ENCODE measurements at places on chromosomes 3 and 15.
A peak's percentile ranks its signal among the peaks of the same experiment; 100 is the strongest.

- peak; percentile 94 for DNase-seq
Observed at GRCh38 chr3:58332575-58333188, at the start of gene PXK. PXK (plus strand) TSS chr3:58332892; CDS start chr3:58332989, 97 bp downstream.

- DNase-seq: no peak
Observed at GRCh38 chr15:48176112-48176511, 2.0 kb downstream of the MYEF2 start.

GRCh38 chr3:50515565-50516439 lies 12.4 kb upstream of the CACNA2D2 start:
- DNase-seq: peak; percentile 48

- no peak for DNase-seq
Observed at GRCh38 chr3:365268-365667, 168.7 kb downstream of the CHL1 start.

DNA sequence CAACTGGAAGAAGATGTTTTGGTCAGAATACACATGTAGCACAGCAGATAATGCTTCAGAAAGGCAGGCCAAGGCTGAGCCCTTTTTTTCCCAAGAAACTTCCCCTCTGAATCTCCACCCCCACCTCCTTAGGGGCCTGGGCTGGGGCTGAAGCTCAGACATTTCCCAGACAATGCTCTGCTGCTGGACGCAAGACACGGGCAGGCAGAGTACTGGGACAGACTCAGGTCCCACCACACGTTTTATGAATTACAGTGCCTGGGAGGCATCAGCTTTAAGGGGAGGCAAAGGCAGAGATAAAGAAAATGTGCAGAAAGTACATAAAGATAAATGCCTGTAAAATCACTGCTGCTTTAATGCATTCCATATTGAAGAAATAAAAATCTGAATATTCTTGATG lies 479.4 kb downstream of the ERC2 start:
- DNase-seq: no peak

GRCh38 chr3:141710888-141711616 lies 27.0 kb upstream of the RNF7 start:
- peak; percentile 80 for DNase-seq

DNA sequence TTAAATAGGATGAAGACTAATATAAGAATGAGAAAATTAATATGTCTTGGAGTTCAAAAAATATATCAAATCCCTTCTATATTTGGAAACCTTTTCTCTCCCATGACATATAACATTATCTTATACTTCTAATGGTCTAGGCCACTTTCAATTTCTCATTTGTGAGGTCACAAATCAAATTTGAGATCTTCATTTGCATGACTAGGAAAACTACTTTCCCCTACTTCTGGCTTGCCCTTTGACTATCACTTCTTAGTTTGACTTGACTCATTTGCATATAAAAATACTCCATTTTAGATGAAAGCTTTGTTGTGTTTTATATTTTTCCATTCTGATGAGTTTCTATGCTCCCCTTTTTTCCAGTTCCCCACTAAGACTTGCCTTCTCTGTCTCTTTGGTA lies 598.6 kb upstream of the TBL1XR1 start:
- DNase-seq: no peak

DNA sequence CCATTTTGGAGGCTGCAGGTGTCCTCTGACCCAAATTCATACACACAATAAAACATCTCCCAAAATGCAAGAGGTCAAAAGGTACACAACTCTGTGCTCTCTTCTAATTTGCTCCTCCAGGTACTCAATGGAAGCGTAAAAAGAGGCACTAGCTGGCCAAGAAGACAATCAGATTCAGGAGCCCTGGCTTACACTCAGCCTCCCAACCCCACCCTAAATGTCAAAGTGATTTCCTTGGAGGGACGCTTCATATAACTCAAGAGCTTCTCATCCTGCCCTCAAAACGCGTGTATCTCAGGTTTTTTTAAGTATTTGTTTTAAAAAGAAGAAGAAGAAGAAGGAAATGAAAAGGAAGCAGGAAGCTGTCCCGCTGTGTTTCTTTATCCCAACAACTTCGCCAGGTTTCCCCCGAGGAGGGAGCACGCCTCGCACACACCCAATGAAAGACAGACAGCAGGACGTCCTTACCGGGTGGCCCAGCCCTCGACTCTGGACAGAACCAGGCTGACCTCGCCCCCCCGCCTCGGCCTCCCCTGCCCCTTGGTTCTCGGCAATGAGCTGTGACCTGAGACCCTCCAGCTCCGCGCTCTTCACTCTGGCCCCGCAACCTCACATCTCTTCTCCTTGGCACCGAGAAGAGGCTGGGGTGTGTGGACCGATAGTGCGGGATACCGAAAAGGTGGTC lies 620.7 kb upstream of the ZNF385D start:
- DNase-seq: peak; percentile 8

- DNase-seq: no peak
Observed at GRCh38 chr3:79488407-79488806, 279.4 kb downstream of the ROBO1 start.

GRCh38 chr3:186976837-186977750 lies 46.8 kb downstream of the ST6GAL1 start:
- DNase-seq: peak; percentile 68

GRCh38 chr3:61893840-61894566 lies 332.6 kb downstream of the PTPRG start:
- DNase-seq: no peak

DNA sequence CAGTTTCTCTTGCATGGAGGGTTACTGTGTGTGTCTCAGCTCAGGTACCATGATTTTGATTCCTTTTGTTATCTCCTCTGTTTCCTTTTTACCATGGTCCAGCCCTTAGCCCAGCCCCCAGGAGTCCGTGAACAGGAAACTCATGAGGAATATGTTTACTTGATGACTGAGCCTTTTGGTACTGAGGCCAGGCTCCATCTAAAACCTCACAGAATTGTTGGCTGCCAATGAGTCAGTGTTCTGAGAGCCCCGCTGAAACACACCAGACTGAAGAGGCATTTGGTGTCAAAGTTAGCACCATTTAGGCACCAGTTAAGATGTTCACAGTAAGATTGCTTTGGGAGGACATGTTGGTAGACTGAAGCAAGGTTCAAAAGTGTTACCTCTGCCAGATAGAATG lies 80.9 kb downstream of the DGKG start:
- DNase-seq: peak; percentile 86

- DNase-seq: no peak
Observed at GRCh38 chr3:184676927-184677326, 34.9 kb downstream of the MAGEF1 start.

GRCh38 chr15:89630974-89631901 lies 24.0 kb downstream of the KIF7 start:
- DNase-seq: no peak

DNA sequence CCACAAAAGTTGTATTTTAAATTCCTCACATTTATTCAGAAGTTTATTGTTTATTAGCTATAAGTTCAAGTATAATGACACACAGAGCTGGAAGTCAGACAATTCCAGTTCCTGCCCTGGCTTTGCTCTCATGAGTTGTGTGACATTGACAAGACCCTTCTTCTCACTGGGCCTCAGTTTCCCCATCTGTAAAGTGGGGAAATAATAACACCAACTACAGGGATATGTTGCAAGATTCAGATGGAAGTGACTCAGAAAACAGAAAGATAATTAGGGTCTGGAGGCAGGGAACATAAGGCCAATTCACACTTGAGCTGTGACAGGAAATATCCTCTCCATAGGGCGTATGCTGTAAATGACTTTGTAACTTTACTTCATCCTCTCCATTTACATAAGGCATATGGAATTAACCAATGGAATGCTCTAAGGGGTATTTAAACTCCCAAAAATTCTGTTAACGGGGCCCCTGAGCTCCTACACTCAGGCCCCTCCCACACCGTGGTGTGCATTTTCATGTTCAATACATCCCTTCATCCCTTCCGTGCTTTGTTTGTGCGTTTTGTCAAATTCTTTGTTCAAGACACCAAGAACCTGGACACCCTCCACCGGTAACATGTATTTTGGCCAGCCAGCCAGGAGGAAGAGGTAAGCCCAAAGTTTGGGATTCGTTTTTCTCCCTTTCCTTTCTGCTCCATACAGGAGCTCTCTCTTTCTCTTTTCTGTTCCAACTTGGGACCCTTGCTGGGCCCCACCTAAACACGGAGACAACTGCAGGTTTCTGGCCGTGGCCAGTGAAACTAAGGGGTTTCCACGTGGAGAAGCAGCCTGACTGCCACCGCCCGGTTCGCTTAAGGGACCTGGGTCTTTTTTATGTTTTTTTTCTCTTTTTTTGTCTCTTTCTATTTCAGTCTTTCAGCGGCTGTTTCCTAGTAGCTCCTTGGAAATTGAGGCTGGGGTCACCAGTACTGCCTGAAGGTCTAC lies 16.9 kb downstream of the CYP11A1 start:
- DNase-seq: no peak

DNA sequence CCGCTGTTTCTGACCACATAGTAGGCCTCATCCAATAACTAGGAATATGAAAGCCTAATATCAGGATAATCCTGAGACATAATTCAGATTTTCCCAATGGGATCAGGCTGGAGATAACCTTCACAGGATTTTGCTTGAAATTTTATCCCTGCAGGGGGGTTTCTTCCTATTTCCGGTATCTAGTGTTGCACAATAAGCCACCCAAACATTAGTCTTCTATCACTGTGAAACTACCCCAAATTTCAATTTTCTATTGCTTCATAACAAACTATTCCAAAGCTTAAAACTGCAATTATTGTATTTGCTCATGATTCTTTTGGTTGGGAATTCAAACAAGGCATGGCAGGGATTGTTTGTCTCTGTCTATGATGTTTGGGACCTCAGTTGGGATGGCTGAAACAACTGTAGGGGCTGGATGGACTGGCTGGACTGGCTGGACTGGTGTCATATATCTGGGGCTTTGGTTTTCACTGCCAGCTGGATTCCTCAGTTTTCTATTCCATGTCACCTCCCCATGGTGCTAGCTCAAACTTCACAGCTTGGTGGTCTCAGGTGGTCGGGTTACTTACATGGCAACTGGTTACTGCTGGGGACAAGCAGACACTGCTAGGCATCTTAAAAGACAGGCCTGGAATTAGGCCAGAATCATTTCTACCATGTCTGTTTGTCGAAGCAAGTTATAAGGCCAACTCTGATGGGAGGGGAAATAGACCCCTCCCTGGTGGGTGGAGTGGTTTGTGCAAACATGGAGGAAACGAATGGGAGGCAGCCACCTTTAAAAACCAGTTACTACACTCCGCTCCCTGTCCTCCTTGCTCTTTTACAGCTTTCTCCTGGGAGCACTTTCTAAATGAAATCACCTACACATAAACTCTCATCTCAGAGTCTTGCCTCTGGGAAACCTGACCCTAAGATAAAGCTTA lies 88.2 kb upstream of the STT3B start:
- DNase-seq: no peak

GRCh38 chr3:52237657-52238172 lies 1.2 kb downstream of the TWF2 start:
- DNase-seq: peak; percentile 95

GRCh38 chr3:155326901-155327300 lies 33.4 kb upstream of the STRIT1 start:
- DNase-seq: no peak

DNA sequence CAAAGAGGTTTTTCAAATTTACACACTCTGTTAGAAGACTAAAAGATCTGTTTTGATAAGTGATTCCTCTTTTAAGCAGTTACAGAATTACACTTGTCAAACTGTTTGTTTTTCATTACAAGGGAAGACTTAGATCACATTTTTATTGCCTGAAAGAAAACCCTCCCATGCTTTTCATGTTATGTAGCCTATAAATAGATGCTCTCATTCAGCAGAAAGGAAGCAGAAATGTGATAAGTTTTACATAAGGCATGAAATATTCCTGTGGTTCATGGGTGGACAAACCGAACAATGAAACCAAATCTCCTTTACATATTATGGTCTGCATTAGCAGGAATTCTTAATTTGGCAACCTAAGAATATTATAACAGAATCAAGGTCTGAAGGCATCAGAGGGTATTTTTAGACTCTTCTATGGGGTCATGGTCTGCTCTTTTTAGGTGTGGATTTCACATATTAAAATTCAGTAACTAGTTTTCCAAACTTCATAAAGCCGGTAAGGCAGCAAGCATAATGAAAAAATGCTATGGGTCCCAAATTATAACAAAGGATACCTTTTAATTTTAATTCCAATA lies 37.3 kb upstream of the FXR1 start:
- DNase-seq: no peak

DNA sequence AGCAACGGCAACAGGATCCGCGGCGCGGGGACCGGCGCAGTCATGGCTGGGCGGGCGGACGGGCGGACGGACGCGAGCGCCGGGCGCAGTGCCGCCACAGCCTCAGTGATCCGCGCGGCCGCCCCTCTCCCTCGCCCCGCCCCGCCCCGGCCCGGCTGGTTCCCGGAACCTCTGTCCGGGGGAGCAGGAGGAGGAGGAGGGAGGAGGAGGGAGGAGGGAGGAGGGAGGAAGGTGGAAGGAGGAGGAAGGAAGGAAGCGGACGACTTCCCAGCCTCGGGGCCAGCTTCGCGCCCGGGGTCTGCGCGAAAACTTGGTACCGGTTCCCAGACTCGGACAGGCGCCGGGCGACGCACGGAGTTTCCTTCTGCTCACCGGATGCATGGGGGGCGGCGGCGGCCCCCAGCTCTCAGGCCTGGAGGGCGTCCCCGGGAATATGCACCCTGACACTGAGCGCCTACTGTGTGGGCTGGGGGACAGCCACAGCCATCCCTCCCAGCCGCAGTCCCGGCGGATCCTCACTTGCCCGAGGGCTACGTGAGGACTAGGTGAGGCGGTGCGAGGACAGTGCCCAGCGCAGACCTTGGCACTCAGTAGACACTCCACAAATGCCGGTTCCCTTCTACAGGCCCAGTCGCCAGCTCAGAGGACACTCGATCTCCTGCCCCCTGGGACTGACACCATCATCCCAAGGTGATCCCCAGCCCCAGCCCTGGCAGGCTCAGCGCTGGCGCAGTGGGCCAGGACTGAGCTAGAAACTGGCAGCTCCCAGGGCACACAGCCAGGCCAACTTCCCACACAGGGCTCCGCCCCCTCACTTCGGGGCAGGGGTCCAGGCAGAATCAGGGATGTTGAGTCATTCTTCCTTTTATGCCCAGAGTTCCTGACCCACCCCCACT lies at the start of gene SHISA5:
Gene SHISA5 (minus strand): TSS at position 124 of the 896 bp plus-strand sequence. CDS start 80 bp downstream, at position 44.
- peak; percentile 93 for DNase-seq

- DNase-seq: no peak
Observed at GRCh38 chr3:171731691-171732090, 78.6 kb downstream of the PLD1 start.

- peak; percentile 29 for DNase-seq
Observed at GRCh38 chr3:58429657-58430056, 4.0 kb downstream of the PDHB start.

- DNase-seq: peak; percentile 93
Observed at GRCh38 chr15:66617137-66618090, 51.6 kb upstream of the LCTL start.

DNA sequence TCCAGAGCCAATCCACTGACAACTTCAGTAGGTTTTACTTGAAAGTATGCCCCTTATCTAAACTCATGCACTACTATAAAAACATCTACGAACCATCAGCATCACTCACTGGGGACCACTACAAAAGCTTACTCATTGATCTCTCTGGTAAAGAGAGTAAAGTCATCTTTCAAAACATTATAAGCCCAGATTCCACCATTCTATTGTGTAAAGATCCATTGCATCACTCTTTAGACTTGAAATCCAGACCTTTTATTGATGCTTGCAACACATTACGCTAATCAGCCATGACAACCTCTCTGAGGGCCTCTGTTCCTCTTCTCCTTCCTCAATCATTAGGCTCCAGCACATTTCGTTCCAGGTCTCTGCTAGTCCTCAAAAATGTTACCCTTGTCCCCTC lies 248.9 kb upstream of the WNT5A start:
- DNase-seq: no peak
